ENCODE measurements at places on chromosomes 2 and 18.

DNA sequence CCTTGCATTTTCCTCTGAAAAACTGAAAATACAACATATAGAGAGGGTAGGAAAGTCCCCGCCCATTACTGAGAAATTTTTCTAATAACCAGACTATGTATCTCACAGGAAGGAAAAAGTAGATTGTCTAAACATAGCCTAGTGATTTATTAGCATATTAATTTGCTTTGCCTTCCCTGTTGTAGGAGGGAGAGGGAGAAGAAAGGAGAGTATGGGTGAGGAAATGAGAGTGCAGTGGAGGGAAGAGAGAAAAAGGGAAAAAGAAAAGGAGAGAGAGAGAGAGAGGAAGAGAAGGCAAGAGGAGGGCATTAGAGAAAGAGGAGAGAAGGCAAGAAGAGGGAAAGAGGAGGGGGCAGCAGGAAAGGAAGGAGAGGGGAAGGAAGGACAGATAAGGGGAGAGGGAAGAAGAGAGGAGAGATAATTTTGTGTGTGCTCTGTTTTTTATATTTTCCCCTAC lies 3.6 kb upstream of the KYNU start:
- no peak for DNase-seq

- no peak for DNase-seq
These were observed 140.2 kb downstream of the MYCN start for GRCh38 chr2:16080516-16080915.

DNA sequence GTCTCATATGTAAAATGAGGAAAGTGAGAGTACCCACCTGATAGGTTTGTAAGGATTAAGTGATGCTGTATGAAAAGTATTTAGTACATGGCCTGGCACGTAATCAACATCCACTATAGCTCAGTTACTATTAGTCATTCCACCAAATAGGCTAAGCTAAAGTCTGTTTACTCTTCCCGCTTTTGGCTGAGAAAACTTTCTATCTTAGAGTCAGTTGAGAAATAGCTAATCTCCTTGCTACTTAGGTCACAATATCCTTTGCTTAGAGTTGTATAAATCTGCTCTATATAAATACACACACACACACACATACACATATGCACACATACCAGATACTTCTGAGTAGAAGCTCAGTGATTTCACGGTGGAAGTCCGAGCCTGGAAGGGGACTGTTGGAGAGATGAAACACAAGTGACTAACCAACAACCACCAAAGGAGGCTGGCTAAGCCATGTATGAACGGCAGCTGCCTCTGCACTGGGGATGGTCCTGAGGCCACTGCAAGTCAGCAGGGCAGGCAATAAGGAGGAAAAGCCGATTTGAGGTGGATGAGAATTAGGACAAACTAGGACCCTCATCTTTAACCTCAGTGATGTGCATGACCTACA lies 104.6 kb upstream of the EPHA4 start:
- DNase-seq, result no peak

GRCh38 chr2:237280229-237280628 lies 133.7 kb downstream of the COL6A3 start:
- DNase-seq, result no peak

All from NCI-H1436 treated with DMSO at 0.1 percent for 48 hours (cell line).